Colonic mucosa (tissue), 4 donors: ENCODE measurements at places on chromosomes 12 and 14. TPM values are rescaled to one million over a fixed set of nuclear protein-coding genes. Genes with fewer than 3 reads are reported as not detected.

- no peak for DNase-seq
These were observed 25.7 kb downstream of the SLC4A8 start for GRCh38 chr12:51450333-51450732.

GRCh38 chr14:33834466-33835260 is 116.2 kb downstream of the EGLN3 start:
- DNase-seq, result no peak

DNA sequence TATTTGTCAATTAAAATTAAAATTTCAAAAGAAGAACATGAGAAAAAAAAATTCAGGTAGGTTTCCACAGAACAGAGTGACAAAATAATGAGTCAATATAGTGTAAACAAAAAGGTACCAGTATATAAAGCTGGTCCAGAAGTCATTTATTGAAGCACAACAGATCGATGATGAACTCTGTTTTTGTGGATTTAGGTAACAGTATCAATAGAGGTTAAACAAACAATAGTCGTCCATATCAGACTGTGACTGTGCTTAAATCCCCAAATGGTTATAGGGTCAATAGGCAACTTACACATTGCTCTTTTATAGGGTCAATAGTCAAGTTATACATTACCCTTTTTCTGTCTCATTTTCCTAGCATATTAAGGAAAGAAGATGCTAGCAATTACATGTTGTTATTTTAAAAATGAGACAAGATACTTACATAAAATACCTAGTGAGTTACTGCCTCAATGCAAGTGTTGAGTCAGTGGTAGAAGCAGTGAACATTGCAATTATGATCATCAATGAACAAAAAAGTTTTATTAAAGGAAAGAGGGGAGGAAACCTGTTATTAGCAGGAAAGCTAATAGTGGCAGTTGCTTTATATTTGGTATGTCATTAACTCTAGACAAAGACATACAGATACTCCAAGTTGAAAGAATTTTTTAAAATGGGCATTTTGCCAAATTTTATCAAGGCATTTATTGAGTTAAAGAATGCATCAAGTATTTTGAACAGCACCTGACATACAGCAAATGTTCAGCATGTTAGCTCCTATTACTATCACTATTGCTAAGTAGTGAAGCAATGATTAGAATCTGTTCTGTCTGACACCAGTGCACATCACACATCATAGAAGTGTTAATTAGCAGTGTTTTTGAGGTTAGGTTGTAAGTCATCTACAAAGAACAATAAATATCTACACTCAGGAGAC is 102.9 kb downstream of the CCER1 start:
- DNase-seq, result no peak

Gene HRK
- 0.52 TPM for total RNA-seq

Gene RBP5
- total RNA-seq, result 2.4 TPM

GRCh38 chr14:103909531-103910261 is 18.6 kb upstream of the TDRD9 start:
- no peak for DNase-seq

Gene FITM1
- 1.5 TPM for total RNA-seq

DNA sequence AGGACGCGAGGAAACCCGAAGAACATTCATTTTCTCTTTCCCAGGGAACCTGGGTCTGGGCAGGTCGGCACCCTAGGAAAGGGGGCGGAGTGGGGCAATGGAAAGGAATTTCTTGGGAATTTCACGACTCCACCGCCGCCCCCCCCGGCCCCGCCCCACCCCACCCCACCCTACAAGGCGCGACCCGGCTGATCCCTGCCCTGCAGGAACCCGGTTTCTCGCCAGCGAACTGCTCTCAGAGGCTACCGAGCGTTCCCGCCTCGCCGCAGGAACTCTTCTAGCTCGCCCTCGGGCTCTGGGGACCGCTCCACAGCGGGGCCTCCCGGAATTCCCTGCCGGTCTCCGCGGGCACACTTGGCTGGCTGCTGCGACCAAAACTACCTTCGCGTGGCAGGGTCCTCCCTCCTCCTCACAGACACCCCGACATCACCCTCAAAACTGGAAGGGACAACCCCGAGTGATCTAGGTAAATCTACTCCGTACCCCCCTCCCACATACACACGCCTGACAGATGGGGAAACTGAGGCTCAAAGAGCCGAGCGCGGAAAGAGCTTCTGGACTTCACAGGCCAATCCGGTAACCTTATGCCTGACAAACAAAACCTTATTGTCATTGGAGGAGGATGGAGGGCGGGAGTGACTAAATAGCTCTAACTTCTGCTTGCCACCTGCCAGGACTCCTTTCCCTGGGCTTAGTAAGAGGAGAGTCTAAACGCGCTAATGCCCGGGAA is 785 bp upstream of the ACTN1 start:
- DNase-seq, result peak; percentile 60

DNA sequence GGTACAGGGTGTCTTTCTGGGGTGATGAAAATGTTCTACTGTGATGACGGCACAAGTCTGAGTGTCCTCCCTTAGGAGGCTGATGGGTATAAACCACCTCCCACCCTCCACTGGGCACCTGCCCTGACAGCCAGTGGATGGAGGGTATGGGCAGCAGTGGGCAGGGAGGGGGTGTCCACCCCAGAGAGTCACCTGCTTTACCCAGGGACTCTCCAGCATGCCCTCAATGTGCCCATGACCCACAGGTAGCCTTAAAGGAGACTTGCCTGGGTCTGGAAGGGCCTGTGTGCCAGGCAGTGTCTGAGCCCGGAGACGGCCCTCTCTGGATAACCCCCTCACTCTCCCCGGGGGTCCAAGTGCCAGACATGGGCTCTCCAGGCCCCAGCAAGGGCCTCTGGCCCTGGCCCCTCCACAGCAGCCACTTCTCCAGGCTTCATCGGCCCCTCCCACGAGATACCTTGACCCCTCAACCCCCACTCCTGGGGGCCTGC is 38.8 kb downstream of the CCNK start:
- DNase-seq, result no peak

- DNase-seq, result no peak
These were observed 138.7 kb upstream of the DYRK2 start for GRCh38 chr12:67509666-67510386.

- no peak for DNase-seq
These were observed 69.9 kb downstream of the PPM1H start for GRCh38 chr12:62865065-62865464.

DNA sequence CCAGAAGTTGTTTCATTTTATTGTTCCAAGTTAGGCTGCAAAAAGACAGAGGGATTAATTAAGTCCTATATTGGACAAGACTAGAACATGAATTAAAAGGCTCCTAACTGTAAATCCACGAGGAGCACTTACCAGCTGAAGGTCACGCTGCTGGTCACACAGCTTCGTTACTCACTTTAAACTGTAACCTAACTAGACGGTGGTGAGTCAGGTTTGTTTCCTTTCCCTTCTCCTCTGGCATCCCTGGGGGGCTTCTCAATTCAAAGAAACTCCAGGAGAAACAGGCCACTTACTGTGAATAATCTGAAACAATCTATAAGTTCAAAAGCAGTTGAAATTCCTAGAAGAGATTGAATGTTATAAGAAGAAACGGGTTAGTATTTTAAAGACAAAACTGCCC is 331.4 kb downstream of the BCAT1 start:
- no peak for DNase-seq

DNA sequence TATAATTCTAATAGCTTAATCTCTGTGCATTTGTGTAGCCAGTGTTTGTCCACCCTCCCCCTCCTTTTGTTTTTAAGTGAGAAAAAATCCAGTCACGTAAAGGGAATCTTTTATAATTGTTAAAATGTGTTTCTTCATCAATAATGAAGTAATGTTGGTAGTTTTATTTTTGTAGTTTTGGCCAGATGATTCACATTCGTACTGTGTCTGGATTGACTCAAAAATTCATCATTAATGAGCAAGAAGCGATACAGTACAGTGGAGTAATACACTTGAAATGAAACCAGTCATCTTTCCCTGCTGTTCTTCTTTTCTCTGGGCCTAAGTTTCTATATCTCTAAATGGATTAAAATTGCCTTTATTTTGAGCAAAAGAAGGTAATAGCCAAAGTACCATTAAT is 86.5 kb downstream of the SRGAP1 start:
- no peak for DNase-seq

GRCh38 chr12:68378872-68379606 is 46.9 kb upstream of the MDM1 start:
- peak; percentile 76 for DNase-seq

Gene LRP1-AS
- total RNA-seq, result not detected
